ENCODE measurements at places on chromosomes 5 and 9.

GRCh38 chr5:42583322-42583721 is 160.1 kb downstream of the GHR start:
- peak; percentile 49 for DNase-seq

DNA sequence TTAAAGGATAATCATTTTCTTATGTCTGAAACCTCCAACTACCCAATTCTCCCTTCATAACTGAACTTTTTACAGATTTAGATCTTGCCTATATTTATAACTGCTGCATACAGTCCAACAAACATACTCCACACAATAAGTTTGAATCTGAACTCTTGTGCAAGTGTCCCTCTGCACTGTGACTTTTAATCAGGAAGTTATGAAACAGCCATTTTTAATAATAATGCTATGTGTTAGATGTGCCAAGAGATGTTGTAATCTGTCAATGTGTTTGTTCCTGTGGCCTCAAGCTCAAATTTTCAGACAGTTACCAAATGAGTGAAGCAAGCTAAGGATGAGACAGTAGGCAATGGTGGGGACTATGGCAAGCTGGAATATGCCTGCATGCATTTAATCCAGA is 57.6 kb upstream of the MTAP start:
- no peak for DNase-seq

GRCh38 chr5:154937186-154937717 is 759 bp downstream of the GEMIN5 start:
- no peak for DNase-seq

- peak; percentile 9 for DNase-seq
Observed at GRCh38 chr9:99905833-99906402, 536 bp upstream of the STX17 start.

DNA sequence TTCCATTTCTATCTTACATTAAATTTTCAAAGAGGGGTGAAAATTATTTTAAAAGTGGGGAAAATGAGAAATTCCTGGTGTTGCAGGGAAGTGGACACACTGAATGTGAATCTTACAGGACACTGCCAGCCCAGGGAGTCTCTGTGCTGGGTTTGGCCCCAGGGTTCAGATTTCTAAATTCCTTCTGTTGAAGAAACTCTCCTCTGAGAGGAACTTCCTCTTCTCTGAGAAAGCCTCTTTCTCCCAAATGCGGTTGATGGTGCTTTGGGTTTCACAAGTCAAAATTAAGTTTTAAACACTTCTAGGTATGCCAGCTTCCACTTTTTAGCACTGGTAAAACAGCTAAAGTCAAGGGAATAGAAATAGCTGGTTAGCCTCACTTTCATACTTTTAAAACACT is 317.9 kb upstream of the ITGA1 start:
- DNase-seq = no peak

- DNase-seq = no peak
Observed at GRCh38 chr5:9567039-9567438, 21.2 kb upstream of the SEMA5A start.

- DNase-seq = no peak
Observed at GRCh38 chr9:18890372-18890771, 142.6 kb downstream of the SAXO1 start.

GRCh38 chr9:76810377-76810957 is 46.2 kb downstream of the PCA3 start:
- DNase-seq = peak; percentile 36

GRCh38 chr9:86860006-86860405 is 87.3 kb downstream of the GAS1 start:
- DNase-seq = no peak

- DNase-seq = peak; percentile 82
Observed at GRCh38 chr5:172283020-172283861, at the start of gene UBTD2. Gene UBTD2, minus strand, starts transcription at chr5:172283764. Its CDS starts 99 bp downstream, at chr5:172283665.

DNA sequence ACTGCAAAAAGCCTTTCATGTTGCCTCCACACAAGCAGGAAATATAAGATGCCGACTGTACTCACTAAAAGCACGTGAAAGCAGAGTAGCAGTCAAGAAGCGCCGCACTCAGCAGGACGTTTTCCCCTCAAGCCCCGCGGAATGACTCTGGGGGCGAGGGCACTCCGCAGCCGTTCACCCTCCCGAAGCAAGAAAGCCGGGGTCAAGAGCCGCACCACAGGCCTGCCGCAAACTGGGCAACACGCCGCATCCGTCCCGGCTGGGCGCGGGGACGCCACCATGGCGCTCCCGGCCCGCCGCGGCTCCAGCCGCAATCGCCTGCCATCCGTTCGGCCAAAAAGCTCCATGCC is 364 bp downstream of the RPS6 start:
- DNase-seq = peak; percentile 51

DNA sequence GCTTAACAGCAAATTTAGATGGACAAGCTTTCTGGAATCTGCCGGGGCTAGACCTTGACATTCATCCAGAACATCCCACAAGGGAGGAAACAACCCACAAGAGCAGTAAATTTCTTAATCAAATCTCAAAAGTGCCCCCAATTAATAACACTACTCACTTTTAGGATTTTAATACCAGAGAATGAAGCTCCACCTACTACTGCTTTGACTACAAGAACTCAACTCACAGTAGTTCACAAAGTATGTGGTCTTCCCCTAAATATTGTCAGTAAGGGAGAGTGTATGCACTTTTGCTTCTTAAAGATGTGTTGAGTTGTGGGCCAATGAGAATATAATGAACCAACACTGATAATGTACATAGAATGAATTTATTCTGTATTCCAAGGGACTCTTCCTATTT is 94.7 kb downstream of the EBF1 start:
- no peak for DNase-seq

- DNase-seq = peak; percentile 10
Observed at GRCh38 chr9:88722753-88723152, 187.8 kb downstream of the NXNL2 start.

DNA sequence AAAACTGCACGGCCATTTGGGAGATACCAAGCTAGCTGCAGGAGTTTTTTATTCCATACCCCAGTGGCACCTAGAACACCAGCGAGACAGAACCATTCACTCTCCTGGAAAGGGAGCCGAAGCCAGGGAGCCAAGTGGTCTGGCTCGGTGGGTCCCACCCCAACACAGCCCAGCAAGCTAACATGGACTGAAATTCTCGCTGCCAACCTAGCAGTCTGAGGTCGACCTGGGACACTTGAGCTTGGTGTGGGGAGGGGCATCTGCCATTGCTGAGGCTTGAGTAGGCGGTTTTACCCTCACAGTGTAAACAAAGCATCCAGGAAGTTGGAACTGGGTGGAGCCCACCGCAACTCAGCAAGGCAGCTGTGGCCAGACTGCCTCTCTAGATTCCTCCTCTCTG is 108.9 kb upstream of the CHD1 start:
- DNase-seq = no peak

GRCh38 chr9:79884546-79884945 is 312.8 kb downstream of the TLE4 start:
- no peak for DNase-seq

Measured in OCI-LY7 (cell line).